ENCODE measurements at places on chromosomes 2 and 18.

GRCh38 chr2:23449413-23449812 is 64.4 kb downstream of the KLHL29 start:
- DNase-seq, result no peak

DNA sequence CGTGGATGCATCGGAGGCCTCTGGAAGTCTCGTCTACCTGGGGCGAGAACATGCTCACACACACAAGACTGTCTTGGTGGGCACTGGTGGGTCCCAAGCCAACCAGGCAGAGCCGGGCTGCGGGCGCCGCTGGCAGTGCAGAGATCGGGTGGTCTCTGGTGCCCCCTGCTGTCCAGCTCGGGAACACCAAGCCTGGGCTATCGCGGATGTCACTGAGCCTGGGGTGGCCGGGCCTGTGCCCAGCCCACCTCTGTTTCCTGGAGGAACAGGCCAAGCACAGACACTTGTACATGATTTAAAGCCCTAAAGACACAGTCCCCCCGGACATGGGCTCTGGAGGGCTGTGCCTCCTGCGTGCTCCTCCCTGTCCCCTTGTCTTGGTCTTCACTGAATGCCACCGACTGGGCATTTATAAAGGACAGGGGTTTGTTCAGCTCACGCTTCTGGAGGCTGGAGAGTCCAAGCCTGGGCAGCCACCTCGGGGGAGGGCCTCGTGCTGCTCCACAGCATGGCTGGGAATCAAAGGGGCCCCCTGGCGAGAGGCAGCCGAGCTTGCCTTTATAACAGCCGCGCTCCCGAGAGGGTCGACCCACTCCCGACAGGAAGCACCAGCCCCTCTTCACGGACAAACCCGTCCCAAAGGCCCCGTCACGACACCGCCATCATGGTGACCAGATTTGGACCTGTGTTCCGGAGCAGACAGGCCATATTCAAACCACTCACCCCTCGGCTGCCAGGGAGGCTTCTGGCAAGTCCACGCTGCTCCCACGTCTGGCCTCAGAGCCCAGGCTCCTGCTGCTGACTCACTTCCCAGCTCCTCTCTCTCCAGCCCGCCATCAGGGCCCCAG is 3.6 kb upstream of the OTOS start:
- peak; percentile 16 for DNase-seq

GRCh38 chr18:77157312-77157711 is 24.7 kb upstream of the MBP start:
- no peak for DNase-seq

GRCh38 chr2:215144106-215144875 is 5.9 kb upstream of the ABCA12 start:
- no peak for DNase-seq

- no peak for DNase-seq
Observed at GRCh38 chr2:155583674-155584195, 748.8 kb downstream of the NR4A2 start.

- no peak for DNase-seq
Observed at GRCh38 chr2:48613211-48613610, 4.4 kb upstream of the GTF2A1L start.

DNA sequence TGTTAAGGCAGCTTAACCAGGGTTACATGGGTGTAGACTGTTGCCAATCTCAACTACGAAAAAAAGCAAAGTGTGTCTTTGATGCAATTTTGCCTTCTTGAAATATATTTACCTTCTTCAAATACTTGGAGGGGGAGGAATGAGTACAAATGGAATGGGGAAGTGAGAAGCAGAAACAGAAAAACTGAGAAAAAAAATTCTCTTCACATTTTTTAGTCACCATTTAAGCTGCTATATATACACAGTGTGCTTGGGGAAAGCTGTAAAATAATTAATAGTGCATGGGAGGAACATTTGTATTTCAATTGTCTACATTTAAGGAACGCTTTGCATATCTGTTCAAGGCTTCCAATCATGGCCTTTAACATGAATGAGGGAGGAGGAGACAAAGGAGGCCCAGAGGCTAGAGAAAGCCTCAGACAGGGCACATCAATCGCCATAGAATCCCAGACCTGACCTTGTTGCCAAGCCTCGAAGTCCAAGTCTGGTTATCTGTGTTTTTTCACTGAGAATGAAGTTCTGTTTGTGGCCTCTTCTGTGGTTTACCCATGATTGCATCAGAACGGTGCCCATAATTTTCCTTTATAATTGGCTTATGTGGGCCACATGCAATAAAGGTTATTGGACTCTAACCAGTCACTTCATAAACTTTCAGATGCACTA is 158.6 kb downstream of the PIK3C3 start:
- DNase-seq, result no peak

- no peak for DNase-seq
Observed at GRCh38 chr2:42567364-42567763, 1.1 kb upstream of the MTA3 start.

GRCh38 chr2:56892382-56892781 is 708.6 kb downstream of the CCDC85A start:
- no peak for DNase-seq

DNA sequence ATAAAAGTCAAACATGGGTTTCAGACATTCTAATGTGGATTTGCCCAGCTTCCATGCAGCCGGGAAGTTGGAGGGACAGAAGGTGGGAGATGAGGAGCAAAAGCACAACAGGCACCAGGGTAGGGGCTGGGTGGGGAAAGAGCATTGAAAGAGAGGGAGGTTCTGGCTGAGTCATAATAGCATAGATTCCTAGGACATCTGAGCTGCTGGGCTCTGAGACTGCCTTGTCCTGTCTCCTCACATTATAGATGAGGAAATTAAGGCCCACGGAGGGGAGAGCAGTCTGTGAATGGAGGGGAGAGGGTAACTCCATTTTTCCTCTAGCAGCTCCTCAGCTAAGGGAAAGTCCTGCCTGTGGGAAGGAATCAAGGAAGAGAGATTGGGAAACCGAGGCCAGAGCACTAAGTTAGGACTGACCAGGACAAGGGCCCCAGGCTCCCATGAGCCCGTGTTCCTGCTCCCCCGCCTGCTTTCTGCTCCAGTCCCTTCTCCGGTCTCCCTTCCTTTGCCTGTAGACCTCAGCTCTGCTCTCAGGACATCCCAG is 26.2 kb downstream of the SH2D6 start:
- no peak for DNase-seq

GRCh38 chr2:226943862-226944620 is 108.2 kb downstream of the RHBDD1 start:
- DNase-seq, result no peak

GRCh38 chr2:15664273-15665066 is 72.8 kb downstream of the DDX1 start:
- no peak for DNase-seq

DNA sequence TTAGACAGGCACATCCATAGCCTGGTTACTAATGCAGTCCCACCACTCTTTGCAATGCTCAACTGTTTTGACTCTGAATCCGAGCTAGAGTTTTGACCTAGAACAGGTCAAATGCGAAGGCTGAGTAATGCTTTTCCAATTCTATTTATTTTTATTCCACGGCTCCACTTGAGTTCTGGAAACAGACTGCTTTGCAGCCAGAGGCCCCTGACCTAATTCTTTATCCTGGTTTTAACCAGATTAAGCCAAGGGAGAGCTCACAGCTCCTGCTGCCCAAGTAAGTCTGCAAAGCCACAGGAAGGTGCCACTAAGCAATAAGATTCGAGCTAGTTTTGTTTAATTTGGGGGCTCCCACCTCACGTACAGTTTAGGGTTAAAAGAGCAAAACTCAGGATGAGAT is 51.4 kb downstream of the MREG start:
- no peak for DNase-seq

- no peak for DNase-seq
Observed at GRCh38 chr2:28915939-28916338, 21.5 kb downstream of the WDR43 start.

DNA sequence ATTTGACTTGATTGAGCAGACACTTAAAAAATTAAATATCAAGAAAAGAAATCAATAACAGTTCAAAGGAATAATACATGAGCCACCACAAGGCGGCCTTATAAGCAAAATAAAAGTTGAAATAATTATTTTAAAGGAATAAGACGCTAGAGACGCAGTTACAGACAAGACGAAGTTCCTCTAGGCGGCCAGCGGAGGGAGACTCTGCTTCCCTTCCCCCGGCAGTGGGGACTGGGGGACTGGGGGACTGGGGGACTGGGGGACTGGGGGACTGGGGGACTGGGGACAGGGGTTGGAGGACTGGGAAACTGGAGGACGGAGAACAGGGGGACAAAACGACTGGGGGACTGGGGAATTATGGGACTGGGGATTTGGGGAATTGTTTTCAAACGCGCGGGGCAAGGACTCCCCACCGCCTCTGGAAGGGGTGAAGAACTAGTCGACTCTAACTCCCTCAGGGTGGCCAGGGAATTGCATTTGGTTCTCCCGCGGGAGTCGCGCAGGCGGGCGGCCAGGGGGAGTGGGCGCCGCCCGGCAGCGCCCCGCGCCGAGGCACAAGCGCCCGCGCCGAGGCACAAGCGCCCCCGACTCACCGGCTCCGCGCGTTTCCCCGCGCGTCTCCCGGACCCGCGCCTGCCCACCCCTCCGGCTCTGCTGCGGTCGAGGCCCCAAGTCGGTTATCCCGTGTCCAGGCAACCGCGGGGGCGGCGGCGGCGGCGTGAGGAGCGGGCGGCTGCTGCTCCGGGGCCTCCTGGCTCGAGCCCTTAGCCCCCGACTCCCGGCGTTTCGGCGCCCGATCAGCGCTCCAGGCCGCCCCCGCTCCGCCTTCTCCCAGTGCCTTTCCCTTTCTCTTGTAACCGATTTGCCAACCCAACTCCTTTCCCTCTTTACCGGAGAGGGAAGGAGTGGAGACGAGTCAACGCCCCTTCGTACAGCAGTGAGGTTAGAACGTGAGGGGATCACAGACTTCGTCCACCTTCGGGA is at the start of gene CCDC178:
Gene CCDC178, minus strand, starts transcription at position 662 of the 984 bp plus-strand sequence. CDS start 28,633 bp downstream, outside the sequence.
- peak; percentile 16 for DNase-seq

Measured in NCI-H1436 (cell line).